ENCODE measurements at places on chromosomes 12 and 14. TPM values are rescaled to one million over a fixed set of nuclear protein-coding genes. Genes with fewer than 3 reads are reported as not detected.

DNA sequence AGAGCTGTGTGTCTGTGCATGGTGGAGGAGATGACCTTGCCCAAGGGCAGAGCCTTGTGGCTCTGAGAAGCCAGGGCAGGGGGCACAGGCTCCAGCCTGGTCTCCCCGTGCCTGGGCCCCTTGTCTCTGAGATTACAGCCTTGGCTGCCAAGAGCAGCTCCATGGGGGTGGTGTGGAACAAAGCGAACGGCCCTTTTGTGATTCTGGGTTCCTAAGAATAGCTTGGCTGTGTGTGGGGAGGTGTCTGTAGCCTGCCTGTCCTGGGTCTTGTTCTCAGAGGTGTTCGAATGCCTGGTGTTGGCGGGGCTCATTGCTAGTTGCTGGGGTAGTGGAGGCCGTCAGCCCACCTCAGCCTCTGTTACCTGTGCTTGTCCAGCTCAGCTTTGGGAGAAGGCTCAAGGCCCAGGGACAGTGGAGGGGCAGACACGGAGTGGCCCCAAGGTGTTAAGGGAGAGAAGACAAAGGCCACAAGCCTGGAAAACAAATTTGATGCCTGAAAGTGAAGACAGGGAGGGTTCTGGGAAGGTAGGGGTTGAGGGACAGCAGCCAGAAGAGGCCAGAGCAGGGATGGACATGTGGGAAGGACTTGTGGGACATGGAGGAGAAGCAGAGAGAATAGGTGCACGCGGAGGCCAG lies 7.4 kb upstream of the MYH7 start:
- no peak overlapping the region for H3K4me3 ChIP-seq
- H3K27me3 ChIP-seq: no peaks in the 10 kb centered on the region
- no peak for DNase-seq
- no peaks in the 10 kb centered on the region for H3K4me1 ChIP-seq
- no peaks in the 10 kb centered on the region for H3K36me3 ChIP-seq

GRCh38 chr12:69028941-69029729 lies 96.2 kb upstream of the CPM start:
- no peak overlapping the region for H3K27ac ChIP-seq
- no peaks in the 10 kb centered on the region for H3K27me3 ChIP-seq
- no peak for DNase-seq
- no peaks in the 10 kb centered on the region for H3K36me3 ChIP-seq
- H3K4me3 ChIP-seq: no peak overlapping the region
- H3K4me1 ChIP-seq: no peaks in the 10 kb centered on the region

GRCh38 chr12:53571295-53571694 lies 54.9 kb downstream of the ATF7 start:
- no peak for DNase-seq
- no peaks in the 10 kb centered on the region for H3K36me3 ChIP-seq
- no peaks in the 10 kb centered on the region for H3K27me3 ChIP-seq
- H3K4me1 ChIP-seq: no peaks in the 10 kb centered on the region
- no peak overlapping the region for H3K4me3 ChIP-seq
- H3K27ac ChIP-seq: no peak overlapping the region

DNA sequence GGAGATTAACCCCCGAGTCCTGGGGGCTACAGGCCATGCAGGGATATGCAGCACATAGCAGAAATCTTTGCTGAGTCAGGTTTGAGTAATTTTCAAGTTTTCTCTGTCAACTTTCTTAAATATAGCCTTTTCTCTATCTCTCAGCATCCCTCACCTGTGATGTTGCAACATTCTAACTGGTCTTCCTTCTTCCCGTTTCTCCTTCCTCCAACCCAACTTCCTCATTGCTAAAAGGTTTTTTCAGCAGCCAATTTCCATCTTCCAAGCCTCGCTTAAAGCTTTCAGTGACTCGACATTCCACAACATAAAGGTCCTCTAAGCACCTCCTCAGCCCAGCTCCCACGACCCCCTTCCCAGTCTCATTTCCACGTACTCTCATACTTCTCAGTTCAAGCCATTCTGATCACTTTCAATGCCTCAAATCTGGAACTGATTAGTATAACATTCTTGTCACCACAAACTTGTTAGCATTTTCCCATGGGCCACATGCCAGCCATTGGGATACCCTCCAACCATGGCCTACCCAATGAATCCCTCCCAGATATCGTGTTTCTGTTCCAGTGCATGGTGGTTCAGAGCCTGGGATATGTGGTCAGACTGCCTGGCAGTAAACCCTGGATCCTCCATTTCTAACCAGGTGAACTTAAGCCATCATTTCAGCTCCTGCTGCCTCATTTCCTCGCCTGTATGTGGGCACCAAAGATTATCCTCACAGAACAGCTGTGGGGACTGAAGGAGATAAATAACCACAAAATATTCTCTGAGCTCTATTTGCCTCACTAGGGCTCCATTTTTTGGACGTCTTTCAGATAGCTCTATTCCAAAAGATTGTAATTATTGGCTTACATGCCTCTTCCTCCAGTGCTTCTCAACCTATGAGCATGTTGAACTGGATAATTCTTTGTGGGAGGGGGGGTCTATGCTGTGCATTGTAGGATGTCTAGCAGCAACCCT lies 65.8 kb downstream of the KCNK10 start:
- H3K36me3 ChIP-seq: no peaks in the 10 kb centered on the region
- H3K27me3 ChIP-seq: no peaks in the 10 kb centered on the region
- H3K27ac ChIP-seq: no peak overlapping the region

DNA sequence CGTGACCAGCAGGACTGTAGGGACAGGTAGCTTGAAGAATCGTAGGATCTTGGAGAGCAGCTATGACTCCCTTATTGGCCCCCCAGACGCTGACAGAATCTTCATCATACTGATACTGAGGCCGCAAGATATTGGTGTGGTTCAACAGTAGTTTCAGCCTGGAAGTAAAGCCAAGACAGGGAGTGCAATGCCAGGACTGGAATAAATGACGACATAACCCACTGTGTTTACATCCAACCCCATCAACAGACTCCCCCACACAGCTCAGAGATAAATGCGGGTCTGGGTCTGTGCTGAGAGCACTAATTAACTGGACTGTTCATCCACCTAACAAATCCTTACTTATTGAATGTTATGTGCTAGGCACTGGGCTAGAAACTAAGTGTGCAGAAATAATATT lies 16.6 kb downstream of the NOXRED1 start:
- H3K4me3 ChIP-seq: no peak overlapping the region
- H3K27ac ChIP-seq: no peak overlapping the region
- H3K36me3 ChIP-seq: no peaks in the 10 kb centered on the region
- no peak for DNase-seq
- H3K4me1 ChIP-seq: no peaks in the 10 kb centered on the region

GRCh38 chr12:14810953-14811483 lies 3.0 kb downstream of the SMCO3 start:
- DNase-seq: no peak
- H3K36me3 ChIP-seq: no peaks in the 10 kb centered on the region
- H3K4me1 ChIP-seq: no peaks in the 10 kb centered on the region
- no peaks in the 10 kb centered on the region for H3K27me3 ChIP-seq
- H3K4me3 ChIP-seq: no peak overlapping the region
- H3K27ac ChIP-seq: no peak overlapping the region

- no peaks in the 10 kb centered on the region for H3K27me3 ChIP-seq
- H3K27ac ChIP-seq: no peak overlapping the region
- H3K4me3 ChIP-seq: no peak overlapping the region
- DNase-seq: no peak
- H3K4me1 ChIP-seq: no peaks in the 10 kb centered on the region
Observed at GRCh38 chr14:45698462-45699134, 445.6 kb upstream of the MIS18BP1 start.

DNA sequence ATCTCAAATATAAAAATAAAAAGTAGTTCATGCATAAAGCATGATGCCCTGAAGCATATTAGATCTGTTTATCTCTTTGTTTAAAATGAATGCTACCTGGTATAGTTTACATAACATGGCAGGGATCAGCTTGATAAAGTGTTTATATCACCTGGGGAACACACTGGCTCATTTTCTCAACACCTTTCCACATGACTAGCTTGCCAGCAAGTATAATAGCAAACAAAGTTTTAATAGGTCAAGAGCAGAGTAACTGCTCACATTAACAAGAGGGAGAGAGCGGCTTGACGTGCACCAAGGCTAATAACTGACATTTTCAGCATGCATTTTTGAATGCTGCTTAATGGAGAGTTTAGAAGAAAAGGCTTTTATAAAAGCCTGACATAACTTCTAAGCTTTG lies 246.4 kb downstream of the EGLN3 start:
- H3K4me1 ChIP-seq: no peaks in the 10 kb centered on the region
- H3K27me3 ChIP-seq: no peaks in the 10 kb centered on the region

DNA sequence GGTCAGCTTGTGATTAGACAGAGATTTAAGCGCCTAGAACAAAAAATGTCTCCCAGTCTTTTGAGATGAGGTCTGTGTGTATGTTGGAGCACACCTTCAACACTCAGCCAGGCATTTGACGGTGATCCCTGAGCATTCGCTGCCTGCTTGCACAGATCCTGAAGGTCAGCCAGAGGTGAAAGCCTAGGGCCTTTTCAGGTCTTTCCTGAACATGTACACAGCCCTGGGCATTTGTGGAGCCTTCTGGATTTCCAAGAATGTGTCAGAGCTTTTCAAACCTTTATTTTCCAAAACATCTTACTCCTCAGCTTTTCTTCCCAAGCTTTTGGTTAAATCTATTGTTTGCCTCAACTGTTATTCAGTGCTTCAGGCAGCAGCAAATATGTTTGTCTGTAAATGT lies 59.1 kb upstream of the AMN start:
- H3K4me3 ChIP-seq: no peak overlapping the region
- H3K36me3 ChIP-seq: no peaks in the 10 kb centered on the region
- H3K4me1 ChIP-seq: no peaks in the 10 kb centered on the region
- no peaks in the 10 kb centered on the region for H3K27me3 ChIP-seq

DNA sequence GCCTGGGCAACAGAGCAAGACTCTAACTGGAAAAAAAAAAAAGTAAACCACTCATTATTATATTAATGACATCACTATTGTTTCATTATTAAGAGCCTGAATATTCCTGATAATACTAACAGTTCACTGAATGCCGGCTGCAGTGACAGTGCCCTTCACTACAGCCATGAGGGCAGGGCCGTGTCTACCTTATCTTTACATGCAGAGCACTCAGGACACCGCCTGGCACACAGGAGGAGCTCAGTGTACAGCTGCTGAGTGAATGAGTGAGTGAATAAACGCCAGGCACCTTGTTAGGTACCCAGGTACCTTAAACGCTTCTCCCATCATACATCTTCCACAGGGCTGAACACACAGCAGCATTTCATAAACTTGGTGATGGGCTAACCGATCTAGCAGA lies 23.2 kb downstream of the ZFYVE1 start:
- H3K4me1 ChIP-seq: no peaks in the 10 kb centered on the region
- no peaks in the 10 kb centered on the region for H3K27me3 ChIP-seq
- H3K4me3 ChIP-seq: no peak overlapping the region
- H3K36me3 ChIP-seq: peaks cover 6% of the 10 kb centered on the region

PTPRB gene
- 36.9 TPM for total RNA-seq

RNASE2 gene
- total RNA-seq: not detected

RNFT2 gene
- total RNA-seq: 3.3 TPM

WSCD2 gene
- 6.7 TPM for total RNA-seq

PLEK2 gene
- total RNA-seq: 30.5 TPM

SLC6A15 gene
- 1.4 TPM for total RNA-seq

DPPA3 gene
- not detected for total RNA-seq

PIWIL1 gene
- not detected for total RNA-seq
